ENCODE measurements at places on chromosomes 3 and 15.

DNA sequence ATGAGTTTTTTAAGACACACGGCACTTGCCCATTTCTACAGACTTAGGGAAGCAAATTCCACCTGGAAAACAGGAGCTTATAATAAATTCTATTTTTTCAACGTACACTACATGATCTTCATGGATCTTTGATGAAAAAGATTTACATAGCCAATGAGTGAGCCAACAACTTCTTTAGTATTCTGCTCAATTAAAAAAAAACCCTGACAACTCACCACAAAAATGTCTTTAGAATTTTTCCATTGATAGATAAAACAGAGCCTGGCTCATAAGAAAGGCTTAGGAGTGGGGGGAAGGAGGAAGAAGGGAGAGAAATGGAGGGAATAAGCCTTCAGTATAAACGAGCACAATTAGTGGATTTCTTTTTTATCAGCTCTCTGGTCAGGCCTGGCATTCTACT, 126.7 kb downstream of the ATP10A start:
- no peak for DNase-seq

- DNase-seq = no peak
Measured at GRCh38 chr3:69848113-69848512, 108.8 kb downstream of the MITF start.

DNA sequence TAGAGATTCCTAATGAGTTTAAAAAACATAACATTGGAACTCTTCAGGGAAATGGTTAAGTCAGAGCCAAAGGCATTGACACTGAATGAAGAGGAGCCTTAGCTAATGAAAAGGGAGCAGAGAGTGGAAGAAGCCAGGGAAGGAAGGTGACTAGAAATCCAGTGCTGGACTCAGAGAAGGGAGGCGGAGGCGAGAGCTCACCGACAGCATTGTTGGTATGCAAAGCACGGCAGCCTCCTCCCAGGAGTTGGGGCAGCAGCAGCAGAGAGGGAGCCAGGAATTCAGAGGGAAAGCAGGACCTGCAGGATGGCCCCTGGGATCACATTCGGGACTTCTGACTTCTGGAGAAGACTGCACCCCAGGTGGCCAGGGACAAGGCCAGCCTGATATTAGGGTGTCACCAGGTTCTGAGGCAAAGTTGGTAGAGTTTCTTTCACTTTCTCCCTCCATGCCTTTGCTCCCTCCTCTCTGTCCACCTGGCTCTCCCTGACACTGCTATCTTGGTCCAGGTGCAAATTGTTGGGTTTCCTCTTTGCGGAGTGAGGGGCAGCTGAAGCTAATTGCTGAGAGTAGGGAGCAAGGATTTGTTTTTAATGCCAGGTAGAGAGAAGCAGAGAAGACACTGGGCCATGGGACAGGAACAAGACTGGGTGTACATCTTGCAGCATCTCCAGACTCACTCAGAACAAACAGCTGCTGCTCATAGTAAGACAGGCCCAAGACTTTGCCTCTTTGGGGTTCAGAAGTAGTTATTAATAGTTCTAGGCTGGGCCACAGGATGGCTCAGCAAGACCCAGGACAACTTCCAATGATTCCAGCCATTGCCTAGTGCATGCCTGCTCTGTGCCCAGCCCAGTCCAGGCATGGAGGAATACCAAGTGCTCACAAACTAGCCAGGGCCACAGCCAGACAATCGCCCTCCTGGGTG, 157.9 kb downstream of the TLE3 start:
- no peak for DNase-seq

DNA sequence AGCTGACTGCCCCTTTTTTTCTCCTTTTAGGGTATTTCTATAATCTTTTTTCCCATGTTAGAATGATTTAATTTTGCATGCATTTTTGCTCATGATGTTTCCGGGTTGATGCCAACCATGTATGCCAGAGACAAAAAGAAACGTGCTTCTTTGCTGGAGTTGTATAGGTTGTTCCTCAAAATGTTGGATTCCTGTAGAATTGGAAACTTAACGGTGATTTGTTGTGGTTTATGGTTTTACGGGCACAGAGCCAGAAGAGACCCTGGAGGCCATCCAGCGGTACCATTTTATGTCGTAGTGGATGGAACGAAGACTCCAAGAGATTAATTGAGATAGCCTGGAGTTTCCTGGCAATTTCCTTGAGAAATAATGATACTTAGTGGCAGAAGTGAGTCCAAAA, 481.5 kb upstream of the RGMA start:
- DNase-seq = no peak

GRCh38 chr3:128846486-128846891, 32.9 kb upstream of the ACAD9 start:
- DNase-seq = no peak

DNA sequence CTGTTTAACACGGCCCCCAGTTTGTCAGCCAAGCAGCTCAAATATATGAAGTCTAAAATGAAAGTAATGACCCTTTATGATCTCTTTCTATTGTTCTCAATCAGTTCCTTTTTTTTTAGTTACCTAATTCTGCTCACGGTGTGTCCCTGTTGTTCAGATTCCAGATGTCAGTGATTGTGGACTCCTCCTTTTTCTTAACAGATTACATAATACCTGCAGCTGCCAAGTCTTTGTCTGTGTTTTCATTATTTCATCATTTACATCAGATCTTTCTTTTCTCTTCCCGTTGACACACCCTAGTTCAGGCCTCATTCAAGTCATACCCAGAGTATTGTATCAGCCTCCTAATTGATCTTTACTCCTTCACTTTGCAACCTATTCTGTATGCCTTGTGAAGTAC, 56.1 kb upstream of the SKIL start:
- no peak for DNase-seq

DNA sequence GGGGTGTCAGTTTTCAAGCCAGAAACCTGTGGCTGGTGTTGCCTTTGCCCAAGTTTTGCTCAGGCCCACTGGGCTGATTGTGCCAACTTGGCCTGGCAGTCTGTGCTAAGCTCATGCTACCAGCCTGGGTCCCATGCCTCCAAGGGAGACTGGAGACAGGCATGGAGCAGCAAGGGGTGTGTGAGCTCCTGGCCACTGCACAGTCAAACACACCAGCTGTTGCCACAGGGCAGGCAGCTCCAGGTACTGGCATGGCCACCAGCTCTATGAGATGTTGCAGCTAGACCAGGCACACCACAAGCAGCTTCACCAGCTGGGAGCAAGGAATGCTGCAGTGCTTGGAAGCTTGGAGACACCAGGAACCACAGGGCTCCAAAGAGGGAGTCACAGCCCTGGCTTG, 638.8 kb downstream of the PLOD2 start:
- no peak for DNase-seq

DNA sequence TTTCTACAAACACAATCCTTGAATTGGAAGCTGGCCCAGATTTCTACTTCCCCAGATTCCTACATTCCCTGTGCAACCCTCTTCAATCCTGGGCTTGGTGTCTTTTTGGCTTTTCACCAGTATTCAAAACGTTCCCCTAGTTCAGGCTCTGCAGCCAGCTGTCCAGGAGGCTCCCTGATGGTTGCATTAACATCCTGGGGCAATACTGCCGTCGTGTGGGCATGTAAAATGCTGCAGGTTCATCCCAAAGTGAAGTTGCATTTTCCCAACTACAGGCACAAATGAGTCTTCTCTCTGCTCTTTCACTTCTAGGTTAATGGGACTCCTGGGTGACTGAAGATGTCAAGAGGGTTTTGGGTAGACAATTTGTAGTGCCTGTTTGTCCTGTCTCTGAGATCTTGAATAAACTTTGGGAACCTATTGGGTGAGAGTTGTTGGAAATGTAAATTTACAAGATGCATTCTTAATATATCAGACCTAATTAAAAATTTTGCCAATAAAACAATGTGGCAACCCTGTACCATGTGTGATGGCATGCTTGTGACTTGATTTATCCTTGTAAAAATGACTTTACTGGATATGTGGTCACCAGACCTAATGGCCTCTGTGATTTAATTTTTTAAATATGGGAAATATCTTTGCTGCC, 28.6 kb downstream of the SOX14 start:
- peak; percentile 71 for DNase-seq

- no peak for DNase-seq
Measured at GRCh38 chr15:68028888-68029207, 25.3 kb upstream of the PIAS1 start.

GRCh38 chr3:20480786-20481365, 294.9 kb upstream of the SGO1 start:
- DNase-seq = no peak

GRCh38 chr3:52742418-52743041, 28.2 kb downstream of the NEK4 start:
- peak; percentile 23 for DNase-seq

GRCh38 chr3:9944271-9944670, 7.9 kb downstream of the PRRT3 start:
- DNase-seq = no peak

- no peak for DNase-seq
Measured at GRCh38 chr3:108044699-108045098, 46.1 kb downstream of the CD47 start.

DNA sequence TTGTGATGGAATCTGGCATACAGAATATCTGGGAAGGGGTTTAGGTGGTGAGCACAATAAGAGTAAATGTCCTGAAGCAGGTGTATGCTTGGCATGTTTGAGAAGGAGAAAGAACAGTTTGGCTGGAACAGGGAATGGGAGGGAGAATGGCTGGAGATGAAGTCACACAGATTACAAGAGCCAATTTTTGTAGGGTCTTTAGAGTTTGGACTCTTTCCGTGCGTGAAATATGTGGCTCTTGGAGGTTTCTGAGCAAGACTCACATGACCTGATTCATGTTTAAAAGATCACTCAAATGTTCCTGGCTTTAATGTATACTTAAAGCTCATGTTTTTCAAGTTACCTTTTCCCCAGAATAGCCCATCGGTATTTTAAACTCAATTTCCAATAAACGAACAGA, 32.8 kb downstream of the SPRED1 start:
- DNase-seq = no peak

DNA sequence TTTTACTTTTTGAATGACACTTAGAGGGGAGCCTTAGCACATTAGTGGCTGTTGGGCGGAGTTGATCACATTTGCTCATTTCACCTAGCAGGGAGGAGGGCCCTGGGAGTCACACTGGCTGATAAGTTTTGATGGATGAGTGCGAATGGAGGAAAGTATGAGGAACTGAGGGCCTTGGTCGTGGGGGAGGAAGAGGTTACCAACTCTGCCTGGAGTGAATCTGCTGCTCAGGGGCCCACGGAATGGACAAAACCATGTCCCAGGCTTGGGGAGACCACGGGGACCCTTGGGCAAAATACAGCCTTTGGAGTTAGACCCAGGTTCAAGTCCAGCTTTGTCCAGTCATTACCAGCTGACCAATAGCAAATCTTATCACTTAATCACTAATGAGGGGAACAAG, 5.1 kb upstream of the FLNB start:
- DNase-seq = no peak

- DNase-seq = no peak
Measured at GRCh38 chr15:81156324-81156723, 22.3 kb downstream of the CFAP161 start.

- DNase-seq = no peak
Measured at GRCh38 chr3:66267031-66267430, 46.2 kb downstream of the SLC25A26 start.

- DNase-seq = no peak
Measured at GRCh38 chr15:62639906-62640605, 402.5 kb upstream of the TPM1 start.

DNA sequence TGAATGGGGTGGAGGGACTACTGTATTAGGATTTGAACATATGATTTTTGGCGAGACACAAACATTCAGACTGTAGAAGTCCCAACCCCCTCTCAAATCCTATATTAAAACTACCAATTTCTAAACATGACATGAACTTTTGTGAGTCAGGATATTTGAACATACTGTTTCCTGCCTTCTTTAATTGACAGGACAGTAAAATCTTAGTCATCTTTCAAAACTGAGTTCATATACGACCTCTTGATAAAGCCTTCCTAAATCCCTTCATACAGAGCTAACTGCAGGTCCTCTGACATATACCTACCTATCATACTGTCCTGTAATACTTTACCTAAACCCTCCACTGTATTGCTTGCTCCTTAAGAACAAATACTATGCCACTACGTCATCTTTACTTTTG, 23.5 kb downstream of the ALDH1A2 start:
- DNase-seq = no peak

GRCh38 chr15:75639709-75640482, at the start of gene IMP3:
IMP3 (minus strand) TSS chr15:75640224; CDS start chr15:75640168, 56 bp downstream.
- peak; percentile 96 for DNase-seq

GRCh38 chr3:4466741-4467521, at the start of gene SUMF1:
SUMF1 (minus strand) TSS chr3:4467269; CDS start chr3:4467245, 24 bp downstream.
- peak; percentile 88 for DNase-seq

GRCh38 chr3:174346571-174346970, 512.6 kb upstream of the NAALADL2 start:
- DNase-seq = no peak

GRCh38 chr3:41035456-41036022, 163.8 kb upstream of the CTNNB1 start:
- DNase-seq = no peak

GRCh38 chr3:113783980-113784379, 37.1 kb downstream of the ATP6V1A start:
- DNase-seq = no peak

GRCh38 chr15:51492528-51492927, 130.0 kb downstream of the DMXL2 start:
- no peak for DNase-seq

- DNase-seq = no peak
Measured at GRCh38 chr3:70138606-70139005, 139.1 kb downstream of the SAMMSON start.

GRCh38 chr15:101478701-101479341, 10.7 kb downstream of the PCSK6 start:
- no peak for DNase-seq

GRCh38 chr3:152620395-152620794, 214.5 kb upstream of the P2RY1 start:
- no peak for DNase-seq

- peak; percentile 10 for DNase-seq
Measured at GRCh38 chr3:196740481-196741248, 1.0 kb downstream of the PAK2 start.

- no peak for DNase-seq
Measured at GRCh38 chr3:122907471-122907870, 112.6 kb downstream of the SLC49A4 start.

- DNase-seq = no peak
Measured at GRCh38 chr3:14547693-14548092, 7.6 kb upstream of the GRIP2 start.

- no peak for DNase-seq
Measured at GRCh38 chr3:128878556-128879124, 780 bp upstream of the ACAD9 start.

All from HEK293T (cell line).